Fibroblast of the aortic adventitia (primary cell): ENCODE measurements at places on chromosomes 2 and 18. TPM values are rescaled to one million over a fixed set of nuclear protein-coding genes. Genes with fewer than 3 reads are reported as not detected.

SERPINB7 gene
- 0.27 TPM in 1 of 2 replicates, not detected in the other for total RNA-seq

DSG4 gene
- total RNA-seq = not detected in 2 replicates

TFCP2L1 gene
- under 0.01 TPM in 1 of 2 replicates, not detected in the other for total RNA-seq

WNT10A gene
- total RNA-seq = not detected in 2 replicates
